Activated T-cell treated with anti-CD3 and anti-CD28 coated beads, Interleukin-2, amount 50 U/mL, for 24 hours (primary cell): ENCODE measurements at places on chromosomes 3 and 15.

GRCh38 chr15:97728791-97729190, 231.7 kb upstream of the ARRDC4 start:
- DNase-seq = no peak

DNA sequence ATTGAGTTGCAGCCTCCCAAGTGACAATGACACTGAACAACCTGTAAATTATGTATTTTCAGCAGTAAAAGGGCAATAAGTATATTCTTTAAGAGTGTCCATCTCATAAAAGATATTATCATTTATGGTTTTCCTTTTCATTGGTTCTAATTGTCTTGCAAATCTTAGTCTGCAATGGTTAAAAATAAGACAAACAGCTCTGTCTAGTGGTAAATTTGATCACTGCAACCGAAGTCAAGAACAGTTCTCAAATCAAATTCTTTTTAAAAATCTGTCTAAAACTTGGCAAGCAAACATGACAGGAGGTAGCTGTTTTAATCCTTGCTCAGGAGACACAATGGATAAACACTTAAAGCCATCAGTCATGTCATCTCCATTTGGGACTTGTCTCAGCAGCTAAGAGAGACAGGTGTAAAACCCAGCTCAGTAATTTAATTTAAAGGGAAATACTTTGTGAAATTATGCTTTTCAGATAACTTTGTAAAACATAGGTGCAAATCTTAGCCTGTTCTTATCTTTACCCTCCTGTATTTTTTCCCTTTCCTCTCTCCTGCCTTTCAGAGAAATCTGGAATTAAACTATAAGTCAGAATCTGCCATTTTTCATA, 150.3 kb upstream of the ARHGEF26 start:
- DNase-seq = no peak

DNA sequence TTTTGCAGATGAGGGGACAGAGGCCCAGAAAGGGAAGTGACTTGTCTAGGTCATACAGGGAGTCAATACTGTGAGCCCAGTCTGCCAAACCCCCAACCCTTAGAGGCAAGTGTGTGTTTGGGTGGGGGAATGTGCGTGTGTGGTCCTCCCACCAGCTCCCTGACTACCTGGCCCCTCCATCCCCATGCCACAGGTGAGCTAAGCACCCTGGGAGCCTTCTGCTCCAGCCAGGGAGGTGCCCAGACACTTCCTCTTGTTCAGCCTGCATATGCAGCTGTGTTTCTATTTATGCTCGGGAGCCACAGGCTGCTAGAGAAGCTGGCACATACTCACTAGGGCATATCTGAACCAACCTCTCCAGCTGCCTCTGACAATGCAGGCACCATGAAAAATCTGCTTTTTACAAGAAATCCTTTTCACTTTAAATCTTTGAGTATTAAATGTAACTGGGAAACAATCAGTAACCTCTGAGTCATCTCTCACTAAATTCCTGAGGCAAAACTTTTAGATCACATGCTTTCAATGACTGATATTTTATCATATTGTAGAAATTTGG, 20.7 kb downstream of the TBC1D2B start:
- DNase-seq = no peak

DNA sequence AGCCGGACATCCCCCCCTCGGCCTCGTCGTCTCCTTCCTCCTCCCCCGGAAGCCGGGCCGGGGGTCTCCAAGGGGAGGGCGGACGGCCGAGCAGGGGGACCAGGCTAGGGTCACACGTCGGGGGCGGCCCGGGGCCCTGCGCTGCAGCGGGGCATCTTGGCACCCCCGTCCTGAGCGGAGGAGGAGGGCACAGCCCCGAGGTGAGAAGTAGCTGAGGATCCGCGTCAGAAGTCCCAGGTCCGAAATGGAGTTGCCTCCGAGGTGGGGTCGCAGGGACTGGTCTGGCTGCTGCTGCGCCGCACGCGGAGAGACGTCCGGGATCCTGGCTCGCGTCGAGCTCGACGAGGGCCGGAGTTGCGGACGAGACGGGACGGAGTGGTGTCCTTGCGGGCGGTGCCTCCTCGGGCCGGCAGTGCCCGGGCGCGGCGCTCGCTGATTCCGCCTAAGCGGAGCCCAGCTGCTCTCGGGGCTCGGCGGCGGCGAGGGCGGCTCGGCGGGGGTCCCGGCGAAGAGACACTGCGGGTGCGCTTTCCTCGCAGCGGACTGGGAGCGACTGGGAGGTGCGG, at the start of gene ADCY5:
TSS of gene ADCY5 (minus strand) at position 555 of the 566 bp plus-strand sequence. CDS start at position 10, 545 bp downstream.
- peak; percentile 46 for DNase-seq

DNA sequence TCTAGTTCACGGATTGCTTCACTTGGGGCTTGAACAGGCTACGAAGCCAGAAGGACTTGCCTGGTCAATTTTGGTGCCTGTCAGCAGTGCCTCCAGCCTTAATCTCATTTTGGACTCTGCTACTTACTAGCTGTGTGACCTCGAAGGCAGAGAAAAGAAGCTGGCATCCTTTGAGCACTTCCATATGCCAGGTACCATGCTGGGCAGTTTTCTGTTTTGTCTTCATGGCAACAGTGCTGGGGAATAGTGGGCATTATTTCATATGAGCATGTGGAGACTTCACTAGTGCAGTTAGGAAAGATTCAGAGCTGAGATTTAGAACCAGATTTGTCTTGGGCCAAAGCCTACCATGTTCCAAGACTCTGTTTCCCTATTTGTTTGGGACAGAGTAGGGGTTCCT, 92.2 kb downstream of the LRTM1 start:
- DNase-seq = no peak

DNA sequence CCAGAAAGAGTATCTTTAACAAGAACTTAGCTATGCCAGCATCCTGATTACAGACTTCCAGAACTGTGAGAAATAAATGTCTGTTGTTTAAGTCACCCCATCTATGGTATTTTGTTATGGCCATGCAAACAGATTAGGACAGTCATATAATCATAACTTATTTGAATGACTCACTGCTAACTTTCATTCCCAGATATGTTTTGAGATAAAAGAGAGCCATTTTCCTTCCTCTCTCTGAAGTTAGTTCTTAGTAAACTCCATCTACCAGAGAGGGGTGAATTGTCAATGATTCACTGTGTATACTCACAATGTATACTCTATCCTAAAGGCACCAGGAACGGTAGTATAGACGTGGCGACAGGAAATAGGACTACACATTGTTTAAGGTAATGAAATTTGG, 179.4 kb upstream of the DPH6 start:
- no peak for DNase-seq

GRCh38 chr3:31668242-31668641, 135.5 kb downstream of the STT3B start:
- no peak for DNase-seq

DNA sequence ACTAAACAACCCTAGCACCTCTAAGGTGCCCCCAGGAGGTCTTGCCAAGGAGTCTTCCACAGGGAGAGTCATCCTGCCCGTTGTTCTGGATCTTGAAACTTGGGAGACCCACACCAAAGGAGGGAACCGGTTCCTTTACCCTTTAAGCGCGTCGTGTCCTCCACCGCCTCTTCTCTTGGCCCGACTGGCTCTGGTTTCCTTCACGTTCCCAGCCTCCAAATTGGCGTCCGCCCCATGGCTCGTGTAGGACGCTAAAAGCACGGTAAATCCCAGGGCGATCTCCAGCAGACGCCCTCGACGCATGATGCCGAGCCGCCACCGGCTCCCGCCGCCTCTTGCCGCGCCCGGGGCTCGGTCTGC, 1.1 kb downstream of the FBN1 start:
- DNase-seq = no peak

DNA sequence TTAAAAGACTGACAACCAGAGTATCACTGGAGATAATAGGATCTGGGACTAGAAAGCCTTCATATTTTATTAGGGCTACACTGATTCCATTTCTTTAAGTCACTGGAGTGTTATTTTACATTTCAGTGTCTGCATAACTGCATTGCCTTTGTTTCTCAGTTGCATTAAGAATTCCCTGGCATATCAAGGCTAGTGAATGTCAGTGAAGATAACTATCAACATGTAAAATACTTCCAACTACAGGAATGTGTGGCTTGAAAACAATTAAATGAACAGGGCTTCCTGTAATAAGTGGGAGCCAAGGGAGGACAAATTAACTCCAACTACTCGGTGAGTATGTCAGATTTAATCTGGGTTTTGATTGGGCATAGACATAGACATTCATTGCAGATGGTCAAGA, 628.5 kb downstream of the ROBO2 start:
- no peak for DNase-seq

DNA sequence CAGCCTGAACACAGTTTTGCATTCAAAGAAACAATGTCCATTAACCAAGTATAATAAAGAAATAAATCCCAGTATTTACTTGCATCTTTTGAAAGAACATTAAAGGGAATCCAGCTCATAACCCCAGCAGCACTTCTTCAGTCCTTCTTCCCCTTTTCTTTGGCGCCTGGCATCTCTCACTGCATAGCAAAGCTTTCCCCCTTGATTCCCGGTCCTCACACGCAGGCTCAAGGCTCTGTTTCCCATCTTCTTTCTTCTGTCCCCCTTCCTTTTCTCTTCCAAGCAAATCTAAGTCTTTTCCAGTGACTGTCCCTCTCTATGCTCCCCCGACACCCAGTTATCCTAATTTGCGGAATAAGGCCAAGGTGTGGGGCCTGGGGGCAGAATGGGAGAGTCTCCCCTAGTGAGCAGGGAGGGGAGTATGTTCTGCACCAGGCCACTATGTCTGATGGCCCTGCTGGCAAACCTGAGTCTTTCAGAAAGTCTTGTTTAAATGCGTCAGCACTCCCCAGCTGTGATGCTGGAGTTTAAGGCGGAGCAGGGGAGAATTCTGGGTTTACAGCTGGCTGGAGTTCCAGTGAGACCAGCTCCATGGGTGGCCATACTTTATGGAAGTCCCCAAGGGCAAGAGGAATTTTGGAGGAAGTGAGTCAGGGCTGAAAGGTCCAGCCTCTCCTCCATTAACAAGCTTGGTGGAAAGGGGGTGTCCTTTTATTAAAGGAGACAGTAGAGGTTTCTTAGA, 42.1 kb downstream of the GOLGA6A start:
- DNase-seq = no peak

GRCh38 chr3:50587806-50588758, 18.8 kb downstream of the HEMK1 start:
- peak; percentile 89 for DNase-seq

DNA sequence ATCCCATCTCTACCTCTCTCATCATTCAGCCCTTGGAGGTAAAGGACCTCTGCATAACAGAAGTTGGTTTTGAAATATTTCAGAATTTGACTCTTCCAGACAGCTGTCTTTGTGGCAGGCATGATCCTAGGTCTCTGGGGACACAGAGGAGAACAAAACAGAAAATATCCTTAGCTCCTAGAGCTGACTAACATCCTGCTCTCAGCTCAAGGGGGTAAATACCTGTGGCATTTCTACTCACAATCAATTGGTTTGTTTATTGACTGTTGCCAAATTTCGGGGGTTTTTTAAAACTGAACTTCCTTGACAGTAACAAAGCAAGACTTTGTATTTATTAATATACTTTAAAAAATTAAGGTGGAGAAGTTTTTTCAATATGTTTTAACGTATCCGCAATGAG, 78.8 kb downstream of the EOMES start:
- DNase-seq = no peak
